M059J (cell line): ENCODE measurements at places on chromosomes 1 and 21.
A peak's percentile ranks its signal among the peaks of the same experiment; 100 is the strongest.

DNA sequence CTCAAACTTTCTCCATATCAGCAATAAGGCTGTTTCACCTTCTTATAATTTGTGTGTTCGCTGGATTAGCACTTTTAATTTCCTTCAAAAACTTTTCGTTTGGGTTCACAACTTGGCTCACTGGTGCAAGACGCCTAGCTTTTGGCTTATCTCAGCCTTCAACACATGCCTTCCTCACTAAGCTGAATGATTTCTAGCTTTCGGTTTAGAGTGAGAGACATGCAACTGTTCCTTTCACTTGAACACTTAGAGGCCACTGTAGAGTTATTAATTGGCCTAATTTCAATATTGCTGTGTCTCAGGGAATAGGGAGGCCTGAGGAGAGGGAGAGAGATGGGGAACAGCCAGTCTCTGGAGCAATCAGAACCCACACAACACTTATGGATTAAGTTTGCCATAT lies 41.2 kb upstream of the IFNLR1 start:
- no peak for DNase-seq

GRCh38 chr21:14070049-14070893 lies 140.5 kb downstream of the LIPI start:
- DNase-seq, result no peak

DNA sequence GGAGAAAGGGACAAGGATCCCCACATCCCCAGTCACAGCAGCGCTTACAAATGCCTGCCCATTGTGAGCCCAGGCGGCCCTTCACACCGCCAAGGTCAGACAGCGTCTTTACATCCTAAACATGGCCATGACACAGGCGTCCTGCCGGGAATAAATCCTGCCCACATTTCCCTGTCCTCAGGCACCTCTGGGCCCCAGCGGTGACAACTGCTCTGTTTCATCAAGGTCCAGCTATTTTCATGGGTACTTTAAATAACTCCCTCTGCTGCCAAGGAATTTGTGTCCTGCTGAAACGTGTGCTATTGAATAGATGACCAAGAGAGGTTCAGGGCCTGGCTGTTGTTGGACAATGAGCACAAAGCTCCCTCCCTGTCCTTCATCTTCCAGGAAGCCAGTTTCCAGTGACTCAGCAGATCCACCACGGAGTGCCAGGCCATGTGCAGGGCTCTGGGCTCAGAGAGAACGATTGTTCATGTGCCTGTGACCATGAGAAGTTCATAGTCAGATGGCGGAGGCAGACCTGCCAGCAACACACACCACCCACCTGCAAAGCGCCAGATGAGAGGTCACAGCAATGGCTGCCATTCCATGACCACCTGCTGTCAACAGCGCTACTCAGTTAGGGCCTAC lies 195.8 kb downstream of the MATN1 start:
- peak; percentile 40 for DNase-seq

DNA sequence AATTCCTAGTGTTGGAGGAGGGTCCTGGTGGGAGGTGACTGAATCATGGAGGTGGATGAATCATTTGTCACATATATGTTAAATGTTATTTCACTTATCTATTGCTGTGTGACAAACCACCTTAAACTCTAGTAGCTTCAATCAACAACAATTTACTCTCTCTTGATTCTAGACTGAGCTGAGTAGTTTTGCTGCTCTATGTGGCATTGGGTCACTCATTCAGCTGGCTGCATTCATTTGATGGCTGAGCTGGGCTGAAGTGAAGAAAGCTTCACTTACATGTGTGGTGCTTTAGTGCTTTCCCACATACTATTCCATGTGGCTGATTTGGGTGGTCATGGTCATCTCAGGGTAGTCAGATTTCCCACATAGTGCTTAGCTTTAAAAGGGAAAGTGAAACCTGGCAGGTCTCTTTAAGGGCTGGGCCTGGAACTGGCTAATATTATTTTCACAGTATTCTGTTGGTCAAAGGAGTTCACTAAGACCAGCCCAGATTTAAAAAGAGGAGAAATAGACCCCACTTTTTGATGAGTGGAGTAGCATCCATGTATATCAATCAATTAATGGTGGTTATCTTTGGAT lies 10.5 kb downstream of the DNAH14 start:
- peak; percentile 10 for DNase-seq

GRCh38 chr1:56289260-56289659 lies 290.1 kb downstream of the PLPP3 start:
- DNase-seq, result no peak

GRCh38 chr1:37135032-37135431 lies 100.7 kb upstream of the GRIK3 start:
- DNase-seq, result no peak

DNA sequence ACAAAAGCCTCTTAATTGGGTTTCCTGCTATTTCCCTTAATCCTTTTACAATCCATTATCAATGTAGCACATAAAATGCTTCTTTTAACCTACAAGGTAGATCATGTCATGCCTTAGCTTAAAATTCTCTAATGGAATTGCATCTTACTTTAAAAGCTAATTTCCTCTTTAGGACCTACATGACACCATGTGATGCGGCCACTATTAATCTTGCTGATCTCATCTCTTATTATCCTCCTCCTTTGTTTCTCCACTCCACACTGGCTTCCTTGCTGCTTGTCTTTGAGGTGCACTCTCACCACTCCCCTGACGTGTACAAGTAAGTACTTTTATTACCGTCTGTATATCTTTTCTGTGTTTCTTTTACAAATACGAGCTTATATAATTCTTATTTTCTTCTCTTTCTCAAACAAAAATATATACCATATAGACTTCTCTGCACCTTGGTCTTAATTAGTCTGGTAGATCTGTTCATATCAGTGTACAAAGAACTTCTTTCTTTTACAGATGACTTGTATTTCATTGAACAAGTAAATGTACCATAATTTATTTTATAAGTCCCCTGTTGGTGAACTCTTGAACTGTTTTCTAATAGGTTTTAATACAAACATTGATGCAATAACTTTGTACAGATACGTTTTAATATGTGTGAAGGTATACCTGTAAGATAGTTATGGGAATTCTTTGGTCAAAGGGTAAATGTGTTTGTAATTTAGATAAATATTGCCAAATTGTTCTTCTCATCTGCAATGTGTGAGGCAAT lies 28.2 kb downstream of the GPR88 start:
- DNase-seq, result no peak

GRCh38 chr21:38310646-38311485 lies 54.1 kb downstream of the KCNJ15 start:
- DNase-seq, result no peak

- peak; percentile 36 for DNase-seq
Observed at GRCh38 chr1:15758953-15759661, 512 bp downstream of the FBLIM1 start.

DNA sequence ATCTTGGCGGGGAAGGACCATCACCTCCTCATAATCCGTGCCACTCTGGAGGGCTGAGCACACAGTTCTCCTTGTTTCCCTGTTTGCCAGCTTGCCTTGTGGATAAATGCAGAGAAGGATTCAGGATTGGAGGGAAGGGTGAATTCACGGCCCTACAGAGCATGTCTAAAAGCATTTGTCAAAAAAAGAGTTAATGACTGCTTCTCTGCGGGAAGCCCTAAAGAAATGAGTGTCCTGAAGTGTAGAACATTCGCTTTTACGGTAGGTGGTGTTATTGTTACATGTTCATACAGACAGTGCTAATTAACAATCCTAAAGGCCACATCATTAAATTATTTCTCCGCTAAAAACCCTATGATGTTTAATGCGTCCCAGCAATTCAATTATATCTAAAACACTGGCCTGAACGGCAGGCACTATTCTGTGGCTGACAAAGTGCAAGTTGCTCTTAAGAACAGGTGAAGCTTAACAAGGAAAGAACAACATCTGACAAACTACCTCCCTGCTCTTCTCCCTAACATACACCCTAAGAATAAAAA lies 112.3 kb upstream of the NFIA start:
- no peak for DNase-seq

DNA sequence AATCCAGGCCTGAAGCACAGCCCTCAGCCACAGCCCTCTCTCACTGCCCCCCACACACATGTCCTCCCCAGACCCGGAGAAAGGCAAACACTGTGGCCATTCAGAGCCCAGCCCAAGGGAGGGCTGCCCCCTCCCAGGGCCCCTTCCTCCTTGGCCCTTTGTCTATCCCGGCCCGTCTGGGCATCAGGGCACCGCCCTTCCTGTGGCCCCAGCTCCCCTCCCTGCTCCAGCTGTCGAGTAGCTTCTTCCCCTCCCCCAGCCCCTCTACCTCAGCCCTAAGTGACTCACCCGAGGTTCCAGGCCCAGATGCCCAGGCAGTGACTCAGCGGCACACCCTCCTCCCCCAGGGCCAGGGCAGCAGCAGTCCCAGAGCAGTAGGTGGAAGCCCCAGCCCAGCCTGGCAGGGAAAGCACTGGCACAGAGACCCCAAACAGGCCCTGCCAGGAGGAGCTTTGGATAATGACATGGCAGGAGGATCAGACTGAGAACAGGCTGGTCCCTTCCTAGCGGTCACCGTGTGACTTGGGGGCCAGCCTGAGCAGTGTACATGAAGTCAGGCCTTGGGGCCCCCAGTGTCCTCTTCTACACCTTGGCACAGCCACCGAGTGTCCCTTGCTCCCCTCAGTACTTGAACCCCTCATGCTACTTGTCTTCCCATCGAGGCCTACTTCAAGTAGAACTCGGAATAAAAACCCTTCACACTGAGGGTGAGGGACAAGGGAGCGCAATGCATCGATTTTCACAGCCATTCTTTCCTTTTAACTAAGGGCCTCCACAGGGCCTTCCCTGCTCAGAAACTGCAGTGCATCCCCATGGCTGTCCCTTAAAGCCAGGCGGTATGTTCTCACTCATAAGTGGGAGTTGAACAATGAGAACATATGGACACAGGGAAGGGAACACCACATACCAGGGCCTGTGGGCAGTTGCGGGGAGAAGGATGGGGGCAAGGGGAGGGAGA lies 1.0 kb upstream of the S100A2 start:
- DNase-seq, result peak; percentile 99

DNA sequence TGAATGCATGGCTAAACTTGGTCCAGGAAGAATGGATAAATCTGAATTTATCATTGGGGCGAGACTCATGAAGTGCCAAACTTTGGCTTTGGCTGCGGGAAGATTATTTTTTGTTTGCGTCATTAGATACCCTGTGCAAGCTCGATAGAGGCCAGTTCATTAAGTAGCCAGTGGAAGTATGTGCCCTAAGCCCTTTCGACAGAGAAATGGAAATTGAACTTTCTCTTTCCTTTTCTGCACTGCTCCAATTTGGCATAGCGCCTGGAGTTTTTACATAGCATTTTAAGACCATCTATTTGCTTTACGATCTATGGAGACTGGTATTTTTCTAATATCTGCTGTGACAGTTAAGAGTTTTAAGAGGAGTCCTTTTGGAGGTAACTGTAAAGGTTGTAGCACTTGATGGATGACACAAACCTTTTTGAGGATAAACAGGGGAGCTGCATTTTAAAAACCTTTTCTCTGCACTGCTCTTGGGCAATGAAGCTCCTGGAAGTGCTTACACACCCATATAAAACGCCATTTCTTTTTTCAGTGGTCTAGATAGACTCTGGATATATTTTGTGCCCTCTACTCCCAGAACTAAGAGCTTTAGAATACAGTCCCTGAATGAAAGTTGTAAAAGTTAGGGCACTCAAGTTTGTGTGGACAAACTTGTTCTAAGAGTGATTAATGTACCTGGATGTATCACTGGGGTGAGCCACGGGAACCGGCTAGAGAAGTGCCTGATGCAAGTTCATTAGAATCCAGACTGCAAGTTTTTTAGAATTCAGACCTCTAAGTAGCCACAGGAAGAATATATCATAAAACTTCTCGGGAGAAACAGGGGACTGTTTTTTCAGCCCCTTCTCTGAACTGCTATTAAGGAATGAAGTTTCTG lies 41.3 kb upstream of the CFHR3 start:
- DNase-seq, result peak; percentile 40

DNA sequence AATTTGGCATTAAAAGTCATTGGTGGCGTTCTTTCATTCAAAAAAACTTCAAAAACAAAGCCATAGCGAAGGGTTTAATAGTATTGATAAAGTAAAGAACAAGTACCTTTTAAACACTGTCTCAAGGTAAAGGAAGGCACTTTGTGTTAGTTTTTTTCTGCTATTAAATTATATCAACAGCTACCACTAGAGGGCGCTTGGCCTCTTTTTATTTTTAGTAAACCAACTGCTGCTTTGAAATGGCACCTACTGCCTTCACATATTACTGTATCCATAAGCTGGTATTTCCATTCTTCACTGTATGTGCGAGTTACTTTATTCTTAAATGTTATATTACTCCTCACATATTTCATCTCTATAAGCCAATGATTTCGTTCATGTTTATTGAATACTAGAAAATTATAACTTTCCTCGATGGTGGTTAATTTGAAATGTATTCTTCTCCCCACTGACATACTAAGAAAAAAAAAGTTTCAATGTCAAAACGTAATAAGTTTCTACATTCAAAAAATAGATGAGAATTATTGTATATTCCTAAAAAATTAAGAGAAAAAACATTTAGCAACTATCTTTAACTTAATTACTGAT lies 125.7 kb upstream of the CXADR start:
- peak; percentile 73 for DNase-seq

GRCh38 chr1:38860454-38860795 lies 853 bp upstream of the RRAGC start:
- DNase-seq, result peak; percentile 30

GRCh38 chr1:221514806-221515205 lies 227.1 kb downstream of the DUSP10 start:
- no peak for DNase-seq

DNA sequence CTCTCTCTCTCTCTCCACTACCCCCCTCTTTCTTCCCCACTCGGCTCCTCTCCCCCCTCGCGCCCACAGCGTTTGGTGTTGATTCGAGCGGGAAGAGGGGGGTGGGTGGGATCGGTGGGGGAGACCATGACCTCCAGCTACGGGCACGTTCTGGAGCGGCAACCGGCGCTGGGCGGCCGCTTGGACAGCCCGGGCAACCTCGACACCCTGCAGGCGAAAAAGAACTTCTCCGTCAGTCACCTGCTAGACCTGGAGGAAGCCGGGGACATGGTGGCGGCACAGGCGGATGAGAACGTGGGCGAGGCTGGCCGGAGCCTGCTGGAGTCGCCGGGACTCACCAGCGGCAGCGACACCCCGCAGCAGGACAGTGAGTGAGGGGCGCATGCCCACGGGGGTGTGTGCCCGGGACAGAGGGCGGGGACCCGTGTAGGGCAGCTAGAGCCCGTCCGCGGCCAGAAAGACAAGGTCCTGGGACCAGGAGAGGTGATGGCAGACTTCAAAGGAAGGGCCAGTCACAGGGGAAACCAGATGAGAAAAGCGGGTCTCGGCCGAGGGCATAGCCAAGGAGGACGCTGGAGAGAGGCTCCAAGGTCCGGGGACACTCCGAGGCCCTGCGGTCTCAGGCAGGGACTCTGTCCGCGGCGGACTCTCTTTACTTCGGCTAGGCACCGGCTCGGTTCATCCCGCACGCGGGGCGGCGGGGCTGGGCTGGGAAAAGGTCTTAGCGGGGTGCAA lies at the start of gene PRRX1:
PRRX1 (plus strand) TSS at position 39 of the 735 bp plus-strand sequence; CDS start at position 127, 88 bp downstream.
- peak; percentile 40 for DNase-seq

- DNase-seq, result no peak
Observed at GRCh38 chr1:58854576-58854975, 70.7 kb upstream of the JUN start.

- no peak for DNase-seq
Observed at GRCh38 chr1:171424494-171424893, 60.8 kb upstream of the PRRC2C start.

- DNase-seq, result no peak
Observed at GRCh38 chr1:37243368-37244082, 209.2 kb upstream of the GRIK3 start.

- DNase-seq, result no peak
Observed at GRCh38 chr1:93414749-93415148, 33.2 kb upstream of the FNBP1L start.

GRCh38 chr1:90922202-90922601 lies 99.6 kb downstream of the ZNF644 start:
- no peak for DNase-seq
